Fibroblast of the aortic adventitia (primary cell): ENCODE measurements at places on chromosomes 6 and 20. TPM values are rescaled to one million over a fixed set of nuclear protein-coding genes. Genes with fewer than 3 reads are reported as not detected.

The GPR63 gene
- total RNA-seq, result under 0.01 and 0.27 TPM in 2 replicates

The GGTLC1 gene
- total RNA-seq, result not detected in 2 replicates

- peak; percentile 65 for DNase-seq
Measured at GRCh38 chr6:149094934-149095351, 222.6 kb upstream of the TAB2 start.

DNA sequence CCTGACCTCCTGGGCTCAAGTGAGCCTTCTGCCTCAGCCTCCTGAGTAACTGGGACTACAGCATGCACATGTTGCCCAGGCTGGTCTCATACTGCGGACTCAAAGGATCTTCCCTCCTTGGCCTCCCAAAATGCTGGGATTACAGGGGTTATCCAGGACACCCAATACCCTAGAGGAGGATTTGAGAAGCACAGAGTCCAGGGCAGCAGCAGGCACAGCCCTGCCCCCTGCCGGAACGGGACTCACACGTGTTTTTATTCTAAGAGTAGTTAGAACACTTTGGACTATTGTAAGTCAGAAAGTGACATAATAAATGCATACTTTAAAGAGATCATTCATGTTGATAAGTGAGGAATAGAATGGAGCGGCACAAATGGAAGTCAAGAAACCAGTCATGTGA, 80.2 kb downstream of the C6orf118 start:
- no peak for DNase-seq

GRCh38 chr6:82298012-82298411, 50.5 kb upstream of the IBTK start:
- DNase-seq, result no peak

The TFAP2A gene
- total RNA-seq, result 1.4 TPM in 1 of 2 replicates, not detected in the other

The CLVS2 gene
- not detected in 2 replicates for total RNA-seq

The AGPAT4 gene
- total RNA-seq, result 5.5 and 11.6 TPM in 2 replicates

- DNase-seq, result no peak
Measured at GRCh38 chr6:138987080-138987642, 892 bp downstream of the REPS1 start.

The TRIM10 gene
- not detected in 2 replicates for total RNA-seq

- DNase-seq, result no peak
Measured at GRCh38 chr20:61866165-61866564, 199.5 kb downstream of the TAF4 start.

GRCh38 chr6:32815115-32815514, 1.7 kb downstream of the HLA-DOB start:
- peak; percentile 28 for DNase-seq

DNA sequence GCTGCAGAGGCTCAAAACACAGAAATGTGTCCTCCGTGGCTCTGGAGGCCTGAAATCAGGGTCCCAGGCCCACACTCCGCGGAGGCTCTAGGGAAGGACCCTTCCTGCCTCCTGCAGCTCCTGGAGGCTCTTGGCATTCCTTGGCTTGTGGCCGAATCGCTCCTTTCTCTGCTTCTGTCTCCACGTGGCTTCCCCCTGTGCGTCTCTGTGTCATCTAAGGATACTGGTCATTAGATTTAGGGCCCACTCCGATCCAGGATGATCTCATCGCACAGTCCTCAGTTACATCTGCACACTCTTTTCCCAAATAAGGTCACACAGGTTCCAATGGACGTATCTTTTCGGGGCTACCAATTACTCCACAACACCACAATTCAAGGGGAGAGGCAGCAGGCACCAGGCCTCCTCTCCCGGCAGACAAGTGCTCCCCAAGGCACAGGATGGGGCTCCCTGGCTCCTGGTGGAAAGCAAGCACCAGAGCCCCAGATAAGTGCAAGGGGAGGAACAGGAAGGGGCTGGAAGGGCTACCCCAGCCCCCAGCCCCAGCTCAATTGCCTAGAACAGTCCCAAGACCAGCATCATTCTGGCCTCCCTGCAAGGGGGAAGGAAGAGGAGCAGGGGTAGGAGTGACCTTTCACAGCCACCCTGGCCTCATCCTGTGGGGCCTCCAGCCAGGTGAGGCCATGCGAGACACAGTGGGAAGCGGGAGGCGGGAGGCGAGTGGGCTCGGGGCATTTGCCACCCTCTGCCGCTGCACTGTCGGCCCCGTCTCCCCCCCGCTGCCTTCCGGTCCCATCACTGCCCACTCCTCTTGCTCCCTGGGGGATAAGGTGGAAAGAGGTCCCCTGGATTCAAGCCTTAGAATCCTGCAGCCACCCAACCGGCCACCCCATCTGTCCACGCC, 16.3 kb downstream of the NTSR1 start:
- no peak for DNase-seq

- DNase-seq, result no peak
Measured at GRCh38 chr6:144594585-144594984, 309.4 kb downstream of the UTRN start.

The SSTR4 gene
- total RNA-seq, result not detected in 2 replicates

- DNase-seq, result no peak
Measured at GRCh38 chr6:43845646-43846045, 75.6 kb downstream of the VEGFA start.

GRCh38 chr6:10837622-10837994, 731 bp downstream of the MAK start:
- DNase-seq, result peak; percentile 9

- no peak for DNase-seq
Measured at GRCh38 chr6:168956141-168956838, 297.4 kb downstream of the THBS2 start.

DNA sequence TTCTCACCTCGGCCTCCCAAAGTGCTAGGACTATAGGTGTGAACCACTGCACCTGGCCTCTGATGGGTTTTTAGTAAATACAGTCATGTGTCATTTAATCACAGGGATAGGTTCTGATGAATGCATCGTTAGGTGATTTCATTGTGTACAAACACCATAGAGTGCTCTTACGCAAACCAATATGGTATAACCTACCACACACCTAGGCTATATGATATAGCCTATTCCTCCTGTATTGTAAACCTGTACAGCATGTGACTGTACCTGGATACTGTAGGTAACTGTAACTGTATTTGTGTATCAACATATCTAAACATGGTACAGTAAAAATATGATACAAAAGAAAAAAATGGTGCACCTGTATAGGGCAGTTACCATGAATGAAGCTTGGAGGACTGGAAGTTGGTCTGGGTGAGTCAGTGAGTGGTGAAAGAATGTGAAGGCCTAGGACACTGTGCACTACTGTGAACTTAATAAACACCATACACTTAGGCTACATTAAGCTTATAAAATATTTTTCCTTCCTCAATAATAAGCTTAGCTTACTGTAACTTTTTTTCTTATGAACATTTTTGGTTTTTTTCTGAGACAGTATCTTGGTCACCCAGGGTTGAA, 10.0 kb downstream of the BICRAL start:
- DNase-seq, result no peak

GRCh38 chr6:14456941-14457340, 339.4 kb downstream of the CD83 start:
- no peak for DNase-seq

DNA sequence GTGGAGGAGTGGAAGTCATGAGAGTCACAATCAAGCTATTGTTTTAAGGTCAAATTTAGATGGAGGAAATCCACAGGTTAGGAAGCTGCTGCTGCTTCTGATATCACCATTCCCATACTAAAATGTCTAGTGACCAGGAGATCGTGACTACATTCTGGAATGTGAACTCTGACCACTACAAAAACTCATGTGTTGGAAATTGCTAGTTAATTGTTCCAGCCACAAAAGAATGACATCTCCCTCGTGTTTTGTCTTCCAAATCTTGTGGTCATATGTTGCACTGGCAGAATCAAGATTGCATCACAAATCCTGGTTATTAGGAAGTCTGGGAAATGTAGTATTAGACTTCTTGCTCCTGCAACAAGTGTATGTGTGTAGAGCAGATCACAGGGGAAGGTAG, 441.9 kb downstream of the CD109 start:
- peak; percentile 86 for DNase-seq

DNA sequence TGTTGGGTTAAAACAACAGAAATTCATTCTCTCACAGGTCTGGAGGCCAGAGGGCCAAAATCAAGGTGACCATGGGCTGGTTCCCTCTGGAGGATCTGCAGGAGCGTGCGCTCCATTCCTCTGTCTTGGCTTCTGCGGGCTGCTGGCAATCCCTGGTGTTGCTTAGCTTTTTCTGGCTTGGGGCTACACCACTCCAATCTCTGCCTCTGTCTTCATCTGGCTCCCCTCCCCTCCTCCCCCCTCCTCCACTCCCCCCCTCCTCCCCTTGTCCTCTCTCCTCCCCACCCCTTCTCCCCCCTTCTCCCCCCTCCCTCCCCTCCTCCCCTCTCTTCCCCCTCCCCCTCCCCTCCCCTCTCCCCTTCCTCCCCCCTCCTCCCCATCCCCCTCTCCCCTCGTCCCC, 321.3 kb upstream of the ARID1B start:
- no peak for DNase-seq

The SLC4A11 gene
- 0.49 and 0.63 TPM in 2 replicates for total RNA-seq

The ID4 gene
- total RNA-seq, result 11.4 and 18.0 TPM in 2 replicates

The CD24 gene
- total RNA-seq, result 1.7 and 4.5 TPM in 2 replicates

GRCh38 chr6:16236631-16237199, 1.7 kb upstream of the GMPR start:
- DNase-seq, result peak; percentile 76

GRCh38 chr20:53706008-53706465, 112.4 kb upstream of the ZNF217 start:
- peak; percentile 55 for DNase-seq

- DNase-seq, result peak; percentile 33
Measured at GRCh38 chr20:35091816-35092523, 637 bp downstream of the TRPC4AP start.

GRCh38 chr6:156752666-156753301, 24.4 kb upstream of the ARID1B start:
- no peak for DNase-seq

GRCh38 chr20:41951615-41952014, 333.4 kb upstream of the CHD6 start:
- DNase-seq, result no peak

DNA sequence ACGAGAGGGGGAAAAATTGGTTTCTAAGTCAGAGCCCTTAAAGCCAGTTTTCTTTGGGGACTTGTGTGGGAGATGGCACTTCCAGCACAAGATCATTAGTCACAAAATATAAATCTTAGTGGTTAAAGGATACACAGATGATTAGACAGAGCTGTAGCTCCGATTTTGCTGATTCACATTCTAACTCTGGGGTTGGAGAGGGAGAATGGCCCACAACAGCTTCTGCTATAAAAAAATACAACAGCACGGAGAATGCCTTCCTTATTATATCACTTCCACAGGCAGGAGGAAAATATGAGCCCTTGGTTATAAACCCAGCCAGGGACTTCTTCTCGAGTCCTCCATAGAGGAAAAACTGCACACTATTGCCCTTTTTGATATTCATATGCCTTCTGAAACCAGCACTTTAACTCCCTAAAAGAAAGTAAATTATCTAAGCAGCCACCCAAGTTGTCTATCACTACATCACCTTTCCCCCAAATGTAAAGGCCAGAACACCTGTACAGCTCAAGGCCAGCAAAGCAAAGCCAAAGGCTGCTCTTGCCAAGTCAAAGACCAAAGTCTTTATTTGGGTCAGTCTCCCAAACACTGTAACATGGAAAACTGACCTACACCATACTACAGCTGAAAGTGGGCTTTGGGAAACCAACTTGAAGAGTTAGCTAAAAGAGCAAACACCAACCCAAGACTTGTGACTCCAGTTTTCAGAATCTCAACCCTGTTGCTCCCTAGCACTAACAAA, 10.4 kb downstream of the MRPL14 start:
- DNase-seq, result peak; percentile 86

GRCh38 chr20:61927826-61928541, 137.7 kb downstream of the TAF4 start:
- no peak for DNase-seq

GRCh38 chr6:170291271-170292110, 613 bp upstream of the DLL1 start:
- no peak for DNase-seq

The DEFB118 gene
- total RNA-seq, result not detected in 2 replicates

DNA sequence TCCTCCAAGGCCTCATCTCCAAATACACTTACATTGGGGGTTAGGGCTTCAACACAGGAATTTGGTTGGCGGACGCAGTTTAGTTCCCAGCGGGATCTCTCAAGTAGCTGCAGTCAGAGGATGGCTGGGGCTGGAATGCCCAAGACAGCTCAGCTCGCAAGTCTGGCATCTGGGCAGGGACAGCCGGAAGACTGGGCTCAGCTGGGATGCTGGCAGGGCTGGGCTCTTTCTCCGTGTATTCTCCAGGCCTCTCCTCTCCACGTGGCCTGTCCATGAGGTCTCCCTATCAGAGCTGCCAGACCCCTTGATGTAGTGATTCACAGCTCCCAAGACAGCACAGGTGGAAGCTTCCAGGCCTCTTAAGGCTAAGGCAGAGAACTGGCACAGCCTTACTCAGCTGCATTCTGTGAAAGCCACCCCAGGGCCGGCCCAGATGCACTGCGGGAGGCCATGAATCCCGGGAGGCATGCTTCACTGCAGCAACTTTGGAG, 5.0 kb downstream of the FGD2 start:
- no peak for DNase-seq
